ENCODE measurements at places on chromosomes 5 and 9.

GRCh38 chr9:4138781-4139180 is 161.1 kb downstream of the GLIS3 start:
- no peak for DNase-seq

DNA sequence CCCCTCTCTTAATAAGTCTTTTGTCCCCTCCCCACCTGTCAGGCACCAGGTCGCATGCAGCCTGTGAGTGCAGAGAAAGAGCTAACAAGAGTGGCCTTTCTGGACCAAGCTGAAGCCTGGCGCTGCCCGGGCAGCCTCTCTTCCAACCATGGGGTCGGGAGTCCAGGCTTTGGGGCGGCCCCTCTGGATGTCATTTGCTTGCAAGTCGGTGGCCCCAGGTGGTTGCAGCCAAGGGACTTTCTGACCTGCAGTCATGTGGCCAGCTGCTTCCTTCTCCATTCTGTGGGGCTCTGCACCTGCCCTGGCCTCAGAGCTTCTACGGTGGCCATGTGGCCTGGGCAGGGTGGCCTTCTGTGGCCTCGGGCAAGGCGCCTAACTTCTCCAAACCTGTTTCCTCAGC is 159.7 kb downstream of the DAB2IP start:
- DNase-seq: no peak

GRCh38 chr5:98793223-98793622 is 19.8 kb downstream of the RGMB start:
- DNase-seq: no peak

- DNase-seq: no peak
Measured at GRCh38 chr5:16539169-16539666, 73.6 kb upstream of the ZNF622 start.

DNA sequence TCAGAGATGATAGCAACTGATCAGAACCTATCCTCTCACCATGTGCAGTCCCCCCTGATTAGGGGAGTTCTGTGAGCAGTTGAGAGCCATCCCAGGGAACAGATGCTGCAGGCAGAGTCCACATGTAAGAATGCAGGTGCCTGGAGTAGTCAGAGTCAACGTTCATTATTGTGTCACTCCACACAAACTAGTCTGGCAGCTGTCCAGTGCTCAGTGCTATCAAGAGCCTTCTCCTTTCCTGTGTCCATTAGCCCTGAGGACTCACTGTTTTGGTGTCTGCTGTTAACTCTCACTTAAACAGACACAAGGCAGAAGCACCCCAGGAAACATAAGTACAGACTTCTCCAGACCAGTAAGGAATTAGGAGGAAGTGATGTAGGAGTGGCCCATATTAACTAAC is 2.5 kb downstream of the SH3TC2 start:
- no peak for DNase-seq

DNA sequence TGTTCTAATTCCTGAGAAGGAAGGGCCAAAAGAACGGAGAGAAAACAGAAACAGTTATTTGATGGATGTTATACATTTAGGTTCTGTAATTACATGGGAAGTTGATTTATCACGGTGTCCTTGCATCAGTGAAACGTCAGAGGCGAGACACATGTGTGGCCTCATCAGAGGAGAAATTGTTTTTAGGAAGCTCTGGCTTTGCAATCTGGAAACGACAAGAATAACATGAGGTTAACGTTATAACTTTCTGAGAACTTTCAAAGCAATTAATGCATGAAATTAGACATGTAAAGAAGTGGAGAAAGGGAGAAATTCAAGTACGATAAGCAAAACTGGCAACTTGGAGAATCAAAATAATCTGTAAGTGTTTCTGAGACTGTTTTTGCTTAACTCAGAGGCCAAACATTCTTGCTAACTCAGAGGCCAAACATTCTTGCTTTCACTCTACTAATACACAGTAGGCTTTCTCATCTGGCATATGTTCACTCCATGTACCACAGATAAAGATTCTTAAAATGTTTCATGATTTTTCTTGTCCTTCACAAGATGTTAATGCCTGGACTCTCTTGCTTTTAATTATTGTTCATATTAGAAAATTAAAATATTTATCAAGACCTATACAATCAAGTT is 933.0 kb downstream of the TLE4 start:
- no peak for DNase-seq

GRCh38 chr5:181060231-181060590 is 20.1 kb downstream of the BTNL9 start:
- no peak for DNase-seq

- no peak for DNase-seq
Measured at GRCh38 chr5:171861381-171861780, 75.8 kb downstream of the SMIM23 start.

DNA sequence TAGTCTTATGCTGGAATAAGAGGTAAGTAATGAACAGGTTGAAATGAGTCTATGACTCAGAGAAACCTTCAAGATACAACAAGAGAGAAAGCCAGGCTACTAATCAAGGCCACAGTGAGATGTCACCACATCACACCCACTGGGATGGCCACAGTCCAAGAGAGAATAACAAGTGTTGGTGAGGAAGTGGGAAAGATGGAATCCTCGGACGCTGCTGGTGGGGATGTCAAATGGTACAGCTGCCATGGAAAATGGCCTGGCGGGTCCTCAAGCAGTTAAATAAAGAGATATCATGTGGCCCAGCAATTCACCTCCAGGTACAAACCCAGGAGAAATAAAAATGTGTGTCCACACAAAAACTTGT is 41.9 kb upstream of the NEURL1B start:
- DNase-seq: no peak

- DNase-seq: no peak
Measured at GRCh38 chr9:34997379-34997781, 7.8 kb downstream of the DNAJB5 start.

DNA sequence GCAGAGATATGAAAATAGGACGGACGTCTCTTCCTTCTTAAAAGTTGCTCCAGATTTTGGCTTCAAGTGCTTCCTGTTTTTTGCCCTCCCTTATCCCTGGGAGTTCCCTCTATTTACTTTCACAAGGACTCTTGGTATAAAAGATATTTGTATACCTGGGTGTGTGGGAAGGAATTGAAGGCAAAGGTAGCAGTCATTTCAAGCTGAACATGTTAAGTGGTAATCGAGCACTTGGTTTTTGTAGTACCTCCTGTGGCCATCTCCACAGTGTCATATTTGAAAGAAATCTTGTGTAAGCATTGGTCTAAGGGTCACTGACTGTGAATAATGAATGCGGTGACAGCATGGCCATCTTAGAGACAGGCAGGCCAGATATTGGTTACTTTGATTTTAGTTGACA is 593.6 kb downstream of the MTRR start:
- no peak for DNase-seq

DNA sequence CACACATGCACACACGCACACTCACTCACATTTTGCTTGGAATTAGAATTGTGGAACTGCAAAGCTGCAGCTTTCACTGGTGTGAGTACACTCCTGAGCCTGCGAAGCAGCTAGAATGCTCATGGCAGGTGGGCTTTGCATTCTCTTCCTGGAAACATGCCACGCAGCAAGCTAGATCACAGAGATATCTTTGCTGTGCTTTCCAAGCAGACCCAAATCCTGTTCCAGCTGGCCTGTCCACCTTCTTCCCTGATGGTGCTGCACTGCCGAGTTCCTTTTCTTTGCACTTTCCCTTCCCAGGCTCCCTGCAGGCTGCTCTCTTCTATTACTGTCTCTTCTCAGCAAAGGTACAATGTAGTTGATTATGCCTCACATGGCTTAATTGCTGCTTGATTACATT is 92.7 kb upstream of the CKMT2 start:
- DNase-seq: no peak

DNA sequence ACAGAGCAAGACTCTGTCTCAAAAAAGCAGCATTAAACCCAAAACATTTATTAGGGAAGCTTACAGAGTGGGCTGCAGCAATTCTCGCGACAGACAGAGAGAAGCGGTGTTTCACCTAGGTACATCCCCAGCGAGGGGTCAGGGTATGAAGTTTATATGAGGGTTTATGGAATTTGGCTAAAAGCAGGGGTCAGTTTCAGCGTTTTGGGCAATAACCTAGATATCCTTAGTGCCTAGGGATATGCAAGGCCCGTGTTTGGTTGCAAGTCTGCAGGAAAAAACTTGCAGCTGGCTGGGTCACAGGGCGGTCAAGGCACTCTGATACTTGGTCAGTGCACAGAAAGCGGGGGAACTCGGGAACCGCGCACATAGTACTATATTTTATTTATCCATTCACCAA is 649 bp upstream of the GLE1 start:
- DNase-seq: no peak

GRCh38 chr5:37249815-37250164 is 614 bp upstream of the CPLANE1 start:
- DNase-seq: no peak

GRCh38 chr9:121398374-121398773 is 28.3 kb upstream of the STOM start:
- no peak for DNase-seq

DNA sequence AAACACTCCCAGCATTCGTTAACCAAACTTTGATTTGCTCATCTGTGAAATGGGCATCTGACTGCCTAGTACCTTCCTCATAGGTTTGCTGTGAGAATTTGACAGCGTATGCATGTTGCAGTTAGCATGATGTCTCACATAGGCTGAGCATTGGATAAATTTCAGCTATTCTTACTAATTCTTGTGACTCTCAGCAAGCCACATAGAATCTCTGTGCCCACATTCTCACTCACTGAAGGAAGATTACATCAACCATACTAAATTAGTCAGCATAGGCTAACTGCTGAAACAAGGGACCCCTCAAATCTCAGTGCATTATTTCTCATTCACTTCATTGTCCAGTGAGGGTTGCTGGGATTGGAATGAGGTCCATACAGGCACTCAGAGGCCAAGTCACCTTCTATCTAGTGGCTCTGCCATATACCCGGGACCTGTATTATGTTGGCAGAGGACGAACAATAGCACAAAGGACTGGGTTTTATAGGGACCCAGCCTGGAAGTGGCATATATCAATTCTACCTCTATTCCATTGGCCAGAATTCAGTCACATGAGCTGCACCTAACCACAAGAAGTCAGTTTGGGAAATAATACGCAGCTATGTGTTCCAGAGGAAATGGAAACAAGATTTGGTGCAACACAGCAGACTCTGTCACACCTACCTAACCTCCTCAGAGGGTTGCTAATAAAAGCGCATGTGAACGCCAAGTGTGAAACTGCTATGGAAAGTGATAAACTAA is 4.2 kb upstream of the PTGER4 start:
- DNase-seq: no peak

DNA sequence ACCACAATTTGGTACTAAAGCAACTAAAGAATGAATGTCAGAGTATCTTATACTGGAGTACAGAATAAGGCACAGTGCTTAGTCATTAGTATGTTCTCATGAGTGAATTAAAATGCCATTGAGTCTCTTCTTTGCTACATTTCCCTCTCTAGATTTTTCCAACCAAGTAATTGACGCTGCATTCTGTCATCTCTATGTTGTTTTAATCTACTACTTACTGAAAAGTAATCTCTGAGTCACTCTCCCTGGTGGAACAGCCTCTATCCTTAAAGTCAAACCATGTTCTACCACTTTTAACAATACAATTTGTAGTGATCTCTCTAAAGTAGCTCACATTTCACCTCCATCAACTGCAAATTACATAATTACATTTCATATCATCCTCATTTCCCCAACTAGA is 495.1 kb downstream of the CDH18 start:
- DNase-seq: no peak

DNA sequence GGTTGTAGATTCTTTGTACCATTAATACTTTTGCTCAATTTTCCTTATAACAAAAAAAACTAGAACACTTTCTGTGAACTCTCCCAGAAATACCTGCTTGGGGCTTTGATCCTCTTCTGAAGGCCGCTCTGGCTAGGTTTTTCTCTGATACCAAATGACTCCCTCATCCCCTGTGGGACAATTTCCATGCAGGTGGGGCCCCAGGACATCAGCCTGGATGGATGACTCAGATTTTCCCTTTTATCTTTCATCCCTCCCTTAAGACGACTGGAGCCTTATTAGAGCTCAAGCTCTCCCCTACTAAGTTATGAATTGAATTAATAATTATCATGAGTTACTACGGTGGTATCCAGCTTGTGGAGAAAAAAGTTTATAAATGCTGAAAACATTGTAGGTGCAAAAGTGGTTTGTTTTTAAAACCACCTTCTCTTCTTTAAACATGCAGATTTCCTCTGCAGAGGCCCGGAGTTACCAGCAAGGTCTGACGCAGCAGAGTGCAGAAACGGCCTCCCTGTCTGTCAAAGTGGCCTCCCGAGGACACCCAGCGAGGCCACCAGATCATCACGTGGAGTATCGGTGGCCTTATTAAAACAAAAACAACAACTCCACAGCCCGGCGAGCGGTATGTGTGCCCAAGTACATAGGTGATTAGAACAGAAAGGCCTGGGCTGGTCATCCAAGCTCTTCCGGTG is 50.8 kb upstream of the IRX4 start:
- DNase-seq: no peak

GRCh38 chr5:151695464-151695863 is 8.7 kb upstream of the SPARC start:
- no peak for DNase-seq

DNA sequence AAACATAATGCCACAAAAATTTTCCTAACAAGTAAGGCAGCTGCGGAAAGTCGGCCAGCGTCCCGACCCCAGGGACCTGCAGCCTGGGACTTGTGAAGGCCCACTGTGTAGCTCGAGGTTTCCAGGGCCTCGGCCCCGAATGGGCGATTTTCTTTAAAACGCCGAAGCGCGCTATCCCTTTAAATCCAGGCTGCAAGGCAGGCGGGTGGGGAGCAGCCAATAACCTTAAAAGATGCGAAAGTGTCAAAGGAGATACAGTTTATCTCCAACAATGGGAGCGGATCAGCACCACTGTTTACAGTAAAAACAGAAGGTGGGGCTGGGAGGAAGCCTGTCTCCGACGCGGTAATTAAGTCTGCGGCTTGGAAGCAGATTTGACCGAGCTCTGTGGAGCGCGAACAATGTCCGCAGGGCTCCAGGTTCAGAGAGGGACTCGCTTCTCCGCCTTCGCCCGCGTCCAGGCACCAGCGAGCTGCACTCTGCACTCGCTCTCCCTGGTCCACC is 1.7 kb upstream of the ZSWIM6 start:
- no peak for DNase-seq

DNA sequence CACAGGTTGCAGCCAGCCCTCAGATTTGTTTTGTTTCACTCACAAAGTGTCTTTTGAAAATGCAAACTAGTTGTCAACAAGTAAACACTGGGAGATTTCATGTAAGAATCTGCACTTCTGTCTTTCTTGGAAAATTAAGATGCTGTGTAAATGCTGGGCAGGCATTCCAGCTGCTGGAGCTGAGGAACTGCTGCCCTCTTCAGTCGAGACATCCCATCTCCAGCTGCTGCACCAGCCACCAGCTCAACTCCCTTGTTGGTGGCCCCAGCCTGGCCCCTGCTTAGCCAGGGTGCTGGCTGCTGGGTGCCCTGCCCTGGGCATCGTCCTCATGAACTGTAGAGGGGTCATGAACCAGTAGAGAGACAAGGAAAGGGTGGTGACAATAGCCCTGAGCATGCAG is 33.1 kb upstream of the AFAP1L1 start:
- no peak for DNase-seq

GRCh38 chr9:32886021-32886420 is 102.7 kb downstream of the TMEM215 start:
- no peak for DNase-seq

Data from stimulated activated CD8-positive, alpha-beta memory T cell treated with anti-CD3 and anti-CD28 coated beads, Interleukin-4, amount 100 ng/mL, for 1 hour (primary cell).